Mammary epithelial cell (primary cell): ENCODE measurements at places on chromosomes 7 and 10.

DNA sequence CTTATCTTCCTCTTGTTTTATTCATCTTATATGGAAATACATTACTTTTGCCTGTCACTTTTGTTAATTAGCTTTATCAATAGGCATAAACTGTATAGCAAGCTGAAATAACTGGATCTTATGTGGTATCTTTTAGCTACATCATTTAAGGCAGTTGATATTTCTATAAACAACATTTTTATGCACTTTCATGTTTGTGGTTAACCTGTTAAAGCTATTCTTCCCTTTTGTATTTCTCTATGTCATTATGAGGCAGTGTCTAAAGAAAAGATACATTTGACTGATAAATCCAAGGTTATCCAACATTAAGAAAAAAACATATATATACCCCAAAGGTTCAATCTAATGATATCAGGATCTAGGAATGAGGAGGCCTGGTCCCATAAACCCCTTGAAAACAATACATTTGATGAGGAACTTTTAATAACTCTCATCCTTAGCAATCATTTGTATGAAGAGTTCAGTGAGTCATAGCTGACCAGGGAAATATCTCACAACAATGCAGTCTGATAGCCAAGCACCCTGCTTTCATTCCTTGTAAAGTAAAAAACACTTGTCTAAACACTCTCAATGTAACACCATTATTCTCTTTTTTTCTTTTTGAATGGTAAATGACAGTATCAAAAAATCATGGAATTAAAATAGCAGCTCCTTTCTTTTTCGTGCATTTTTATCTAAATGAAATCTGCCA lies 300.9 kb downstream of the NEBL start:
- DNase-seq = peak; percentile 20

DNA sequence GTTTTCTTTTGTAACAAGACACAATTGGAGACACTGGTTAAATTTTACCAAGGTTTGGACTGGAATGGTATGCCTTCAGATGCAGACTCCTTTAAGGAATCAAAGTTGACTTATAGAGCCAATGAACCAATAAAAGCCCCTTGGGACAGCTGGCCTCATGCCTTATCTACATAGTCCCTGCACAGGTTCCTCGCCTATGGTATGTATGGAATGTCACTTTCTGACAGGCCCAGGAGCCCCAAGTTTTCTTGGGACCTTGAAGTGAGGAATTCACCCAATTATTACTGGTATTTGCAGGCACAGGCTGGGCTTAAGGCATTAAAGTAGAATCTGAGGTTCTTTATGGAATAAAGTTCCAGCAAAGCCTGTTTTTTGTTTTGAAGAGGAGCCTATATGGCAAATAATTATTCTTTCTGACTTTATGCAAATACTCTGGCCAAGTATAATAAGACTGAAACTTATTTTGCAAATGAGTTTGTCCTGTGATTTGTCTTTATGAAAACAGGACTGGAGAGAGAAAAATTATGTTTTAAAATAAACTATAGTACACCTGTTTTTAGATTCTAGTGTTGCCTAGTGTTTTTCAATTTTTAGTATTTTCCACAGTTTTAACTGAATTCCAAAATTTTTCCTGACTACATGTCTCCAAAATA lies 24.1 kb upstream of the DNMBP start:
- DNase-seq = no peak

GRCh38 chr7:147509035-147509501 lies 1081.5 kb upstream of the C7orf33 start:
- DNase-seq = peak; percentile 17

DNA sequence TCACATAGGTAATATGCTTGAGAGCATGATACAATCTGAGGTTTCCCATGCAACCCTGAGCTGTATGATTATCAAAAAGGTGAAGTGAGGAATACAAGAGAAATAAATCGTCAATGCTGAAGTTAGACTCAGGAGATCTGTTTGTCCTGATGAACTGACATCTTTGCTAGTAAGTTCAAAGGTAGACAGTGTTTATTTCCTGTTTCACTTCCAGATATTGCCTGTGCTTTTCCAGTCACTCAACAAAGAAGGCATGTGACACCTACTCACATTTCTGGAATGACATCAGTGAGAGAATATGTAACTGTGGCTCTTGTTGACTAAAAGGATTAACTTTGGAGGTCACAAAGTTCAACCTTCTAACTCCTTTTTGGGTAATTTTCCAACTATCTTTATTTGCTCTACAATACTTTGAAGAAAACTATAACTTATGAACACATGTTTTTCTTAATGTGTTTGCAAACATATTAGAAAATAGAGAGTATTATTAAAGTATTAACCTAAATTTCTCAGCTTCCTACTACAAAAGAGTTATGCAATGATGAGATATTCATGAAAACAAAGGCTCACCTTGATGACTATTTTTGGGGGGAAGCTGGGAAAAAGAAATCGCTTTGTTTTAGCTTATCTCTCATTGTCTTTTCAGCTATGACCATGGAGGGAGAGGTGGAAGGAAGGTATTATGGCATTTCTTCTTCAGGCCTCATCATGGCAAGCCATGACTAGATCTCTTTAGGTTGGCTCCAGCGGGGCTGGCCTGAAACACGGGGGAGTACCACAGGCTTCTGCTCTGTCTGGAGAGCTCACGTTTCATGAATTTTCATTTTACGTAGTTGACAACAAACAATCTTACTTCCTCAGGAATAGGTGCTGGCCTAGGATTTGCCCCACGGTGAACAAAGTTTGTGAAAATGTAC lies 214.7 kb upstream of the SLC26A5 start:
- DNase-seq = peak; percentile 72

DNA sequence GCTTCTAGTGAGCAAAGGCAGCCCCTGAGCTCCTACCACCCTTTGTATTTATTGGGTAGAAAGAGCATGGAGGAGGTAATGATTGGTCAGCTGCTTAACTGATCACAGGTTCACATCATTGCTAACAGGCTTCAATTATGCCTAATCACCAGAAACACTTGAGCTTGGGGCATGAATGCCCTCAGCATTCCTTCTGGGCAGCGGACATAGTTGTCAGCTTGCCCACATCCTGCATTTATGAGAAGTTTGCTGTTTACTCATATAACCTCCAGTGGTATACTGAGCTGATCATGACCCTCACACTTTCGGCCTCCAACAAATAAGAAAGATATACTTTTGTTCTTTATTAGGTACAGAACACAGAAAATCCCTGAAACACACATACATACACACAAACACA lies 140.3 kb upstream of the ODAD2 start:
- peak; percentile 60 for DNase-seq

GRCh38 chr7:46068159-46068558 lies 147.1 kb upstream of the IGFBP3 start:
- DNase-seq = no peak

- DNase-seq = peak; percentile 84
These were observed 316.6 kb downstream of the KCNMA1 start for GRCh38 chr10:77320971-77321471.

- DNase-seq = no peak
These were observed 148.8 kb upstream of the TNRC18 start for GRCh38 chr7:5572439-5572838.

DNA sequence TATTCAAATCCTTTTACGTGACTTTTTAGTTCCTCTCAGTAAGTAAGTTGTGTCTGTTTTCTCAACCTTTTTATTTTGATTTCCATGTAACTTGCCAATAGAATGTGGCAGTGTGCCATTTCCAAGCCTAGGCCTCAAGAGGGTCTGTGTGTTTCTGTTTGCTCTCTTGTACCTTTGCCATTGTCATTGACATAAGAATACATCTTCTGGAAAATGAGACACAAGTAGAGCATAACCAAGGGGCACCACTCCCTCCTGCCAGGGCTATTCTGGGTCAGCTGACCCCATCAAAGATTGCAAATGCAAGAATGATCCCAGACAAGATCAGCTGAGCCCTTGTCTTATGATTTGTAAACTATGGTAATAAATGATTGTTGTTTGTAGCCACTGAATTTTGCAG lies 524.0 kb downstream of the IPMK start:
- no peak for DNase-seq

- DNase-seq = peak; percentile 77
These were observed 458.5 kb downstream of the KCNMA1 start for GRCh38 chr10:77179015-77179695.

DNA sequence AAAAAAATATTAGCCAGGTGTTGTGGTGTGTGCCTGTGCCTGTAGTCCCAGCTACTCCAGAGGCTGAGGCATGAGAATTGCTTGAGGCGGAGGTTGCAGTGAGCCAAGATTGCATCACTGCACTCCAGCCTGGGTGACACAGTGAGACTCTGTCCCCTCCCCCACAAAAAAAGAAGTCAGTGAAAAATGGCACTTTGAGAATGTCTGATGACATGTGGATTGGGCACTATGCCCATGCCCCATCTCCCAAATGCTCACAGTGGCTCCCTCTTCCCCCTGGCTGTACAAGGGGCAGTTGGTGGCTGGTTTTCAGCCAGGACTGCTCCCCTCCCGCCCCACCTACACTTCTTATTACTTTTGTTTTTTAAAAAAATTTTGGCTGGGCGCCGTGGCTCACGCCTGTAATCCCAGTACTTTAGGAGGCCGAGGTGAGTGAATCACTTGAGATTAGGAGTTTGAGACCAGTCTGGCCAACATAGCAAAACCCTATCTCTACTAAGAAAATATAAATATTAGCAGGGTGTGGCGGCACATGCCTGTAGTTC lies 26.1 kb downstream of the IL15RA start:
- peak; percentile 76 for DNase-seq

GRCh38 chr7:131328377-131329175 lies 900 bp downstream of the MKLN1 start:
- DNase-seq = peak; percentile 26

DNA sequence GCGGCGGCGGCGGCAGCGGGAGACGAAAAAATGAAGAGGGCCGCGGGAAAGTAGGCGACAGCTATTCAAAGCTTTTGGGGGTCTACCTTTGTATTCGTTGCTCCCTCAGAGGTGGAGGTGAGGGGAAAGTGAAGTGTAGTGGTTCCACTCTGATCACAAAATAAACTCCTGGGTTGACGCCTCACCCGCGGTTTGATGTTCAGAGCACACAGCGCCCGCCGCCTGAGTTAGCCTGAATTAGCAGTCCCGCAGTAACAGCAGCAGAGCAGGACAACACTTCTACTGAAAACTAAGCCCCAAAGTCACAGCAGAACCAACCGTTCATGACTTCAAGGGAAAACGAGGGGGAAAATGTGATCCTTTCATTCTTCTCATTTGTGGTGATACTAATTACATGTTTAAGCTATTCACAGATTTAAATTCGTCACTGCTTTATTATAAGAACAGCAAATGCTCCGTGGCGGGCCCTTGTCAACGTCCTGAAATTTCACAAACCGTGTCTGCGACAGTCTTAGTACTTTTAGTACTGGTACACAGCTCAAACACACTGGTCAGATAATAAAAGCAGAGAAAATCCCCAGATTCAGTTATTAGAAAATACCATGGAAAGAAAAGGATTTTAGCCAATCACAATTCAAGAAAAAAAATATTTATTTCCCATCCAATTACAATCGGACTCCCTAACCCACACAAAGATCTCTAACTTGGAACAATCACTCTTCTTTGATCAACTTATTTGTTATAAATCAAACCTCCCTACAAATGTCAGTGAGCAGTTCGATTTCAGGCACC lies 563 bp upstream of the JMJD1C start:
- no peak for DNase-seq
